ENCODE measurements at places on chromosomes 4 and X. TPM values are rescaled to one million over a fixed set of nuclear protein-coding genes. Genes with fewer than 3 reads are reported as not detected.

The CCDC149 gene
- 4.2 TPM for total RNA-seq

The SLC9A7 gene
- 8.2 TPM for total RNA-seq

The RPL34 gene
- 808 TPM for total RNA-seq

The NWD2 gene
- 0.26 TPM for total RNA-seq

The ODAPH gene
- not detected for total RNA-seq

The HTN1 gene
- not detected for total RNA-seq

The DGAT2L6 gene
- not detected for total RNA-seq

The GJB1 gene
- total RNA-seq: not detected

DNA sequence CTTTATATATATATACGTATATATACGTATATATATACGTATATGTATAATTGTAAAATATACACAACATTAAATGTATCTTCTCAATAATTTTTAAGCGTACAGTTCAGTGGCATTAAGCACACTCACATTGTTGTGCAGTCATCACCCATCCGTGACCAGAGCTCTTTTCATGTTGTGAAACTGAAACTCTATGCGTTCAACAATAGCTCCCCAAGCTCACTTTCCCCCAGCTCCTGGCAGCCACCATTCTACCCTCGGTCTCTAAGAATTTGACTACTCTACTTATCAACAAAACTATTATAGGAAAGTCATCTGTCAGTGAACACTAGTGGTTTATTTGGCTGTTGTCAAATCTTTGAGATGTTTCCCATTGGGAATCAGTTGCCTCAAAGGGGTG, 621.8 kb upstream of the GALNT7 start:
- DNase-seq: no peak

DNA sequence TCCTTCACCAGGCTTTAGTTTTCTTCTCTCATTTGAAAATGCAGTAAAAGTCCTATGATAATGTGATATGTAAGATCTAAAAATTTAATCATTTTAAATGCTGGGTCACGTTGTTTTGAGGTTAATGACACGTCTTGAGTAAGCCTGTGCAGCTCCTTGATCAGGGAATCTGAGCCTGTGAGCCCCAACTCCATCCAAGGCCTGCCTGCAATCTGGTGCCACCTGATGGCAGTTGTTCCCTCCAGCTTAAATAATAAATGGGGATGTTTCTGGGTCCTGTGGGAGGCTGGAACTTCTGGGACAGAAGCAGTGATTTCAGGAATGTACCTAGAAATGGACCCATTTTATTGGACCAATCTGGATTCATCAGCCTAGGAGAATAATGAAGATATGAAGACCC, 455.4 kb upstream of the ADGRL3 start:
- peak; percentile 13 for DNase-seq

DNA sequence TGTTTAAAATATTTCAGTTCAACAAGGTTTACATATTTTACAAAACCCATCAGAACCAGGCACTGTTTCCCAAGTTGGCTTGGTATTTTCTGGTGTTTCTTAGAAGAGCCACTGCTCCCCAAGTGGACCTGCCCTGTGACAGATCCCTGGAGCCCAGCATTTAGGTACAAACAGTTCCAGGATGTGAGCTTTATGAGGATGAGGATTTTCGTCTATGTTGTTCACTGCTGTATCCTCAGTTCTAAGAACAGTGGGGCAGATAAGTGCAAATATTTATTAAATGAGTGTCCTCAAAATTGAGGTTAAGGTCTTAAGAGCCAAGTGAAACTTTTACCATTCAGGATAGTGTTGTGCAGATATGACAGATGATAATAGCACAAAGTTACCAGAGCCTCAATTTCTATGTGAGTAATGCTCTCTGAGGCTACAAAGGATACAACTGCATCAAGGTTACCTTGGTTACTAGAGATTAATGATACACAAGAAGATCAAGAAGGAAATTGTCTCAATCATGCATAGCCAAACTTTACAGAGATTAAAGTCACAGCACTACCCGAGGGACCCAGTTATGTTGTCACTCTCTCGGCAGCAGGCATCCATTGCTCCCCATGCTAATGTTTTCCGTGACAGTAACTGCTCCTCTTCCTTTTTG, 37.5 kb downstream of the ANXA3 start:
- DNase-seq: no peak

DNA sequence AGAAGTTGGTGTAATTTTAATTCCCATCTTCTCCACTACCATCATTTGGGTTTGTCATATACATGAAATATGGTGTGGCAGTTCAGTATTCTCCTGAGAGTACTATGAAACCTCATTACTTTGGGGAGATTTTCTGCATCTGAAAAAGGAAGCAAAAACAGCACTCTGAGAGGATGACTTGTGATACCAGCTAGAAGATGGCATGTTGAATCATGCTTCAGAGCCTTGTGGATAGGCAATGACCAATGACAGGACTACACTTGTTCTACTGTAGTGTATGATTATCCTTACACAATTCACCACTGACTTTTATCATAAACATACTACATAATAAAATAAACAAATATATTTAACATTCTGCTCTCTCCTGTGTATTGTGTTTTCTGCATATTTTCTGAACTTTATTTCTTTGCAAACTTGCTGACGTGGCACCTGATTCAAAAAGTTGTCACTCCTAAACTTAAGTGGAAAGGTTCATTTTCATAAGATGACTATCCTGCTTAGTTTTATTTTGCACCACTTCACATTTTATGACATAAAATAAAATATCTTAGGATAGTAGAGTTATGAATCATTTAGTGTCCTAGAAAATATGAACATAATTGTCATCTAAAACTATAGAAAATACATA, 991.3 kb downstream of the FSTL5 start:
- DNase-seq: peak; percentile 32

DNA sequence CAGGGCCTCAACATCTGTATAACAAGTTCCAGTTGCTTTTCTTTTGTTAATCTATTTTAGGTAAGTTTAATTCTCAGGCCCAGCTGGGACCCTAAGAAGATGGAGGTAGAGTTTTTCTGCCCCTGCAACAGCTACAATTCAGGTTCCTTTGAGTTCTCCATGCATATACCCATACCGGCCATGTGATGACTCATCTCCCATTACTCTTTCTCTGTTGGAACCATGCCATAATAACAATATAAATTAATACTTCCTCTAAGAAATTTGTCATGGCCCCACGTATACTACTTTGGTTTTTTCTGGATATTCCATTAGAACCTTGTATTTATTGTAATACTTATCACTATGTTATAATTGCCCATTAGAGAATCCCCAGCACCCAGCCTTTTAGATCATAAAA, 1.3 kb upstream of the INTU start:
- DNase-seq: peak; percentile 80

GRCh38 chr4:157514711-157515110, 294.2 kb downstream of the GRIA2 start:
- no peak for DNase-seq

DNA sequence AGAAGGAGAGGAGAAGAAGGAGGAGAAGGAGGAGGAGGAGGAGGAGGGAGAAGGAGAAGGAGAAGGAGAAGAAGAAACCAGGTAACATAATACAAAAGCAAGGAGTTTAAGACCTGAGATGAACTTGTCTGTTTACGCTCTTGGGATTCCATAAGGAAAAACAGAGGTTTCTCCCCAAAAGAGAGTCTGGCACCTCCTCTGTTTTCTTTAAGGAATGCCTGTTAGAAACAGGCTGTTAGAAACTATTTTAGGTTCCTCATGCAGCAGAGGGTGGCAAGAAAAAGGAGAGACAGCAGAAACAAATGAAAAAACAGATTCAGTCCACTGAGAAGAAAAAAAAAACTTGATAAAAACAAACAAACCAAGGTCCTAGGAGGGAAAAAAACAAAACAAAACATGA, 10.3 kb upstream of the FHDC1 start:
- no peak for DNase-seq

DNA sequence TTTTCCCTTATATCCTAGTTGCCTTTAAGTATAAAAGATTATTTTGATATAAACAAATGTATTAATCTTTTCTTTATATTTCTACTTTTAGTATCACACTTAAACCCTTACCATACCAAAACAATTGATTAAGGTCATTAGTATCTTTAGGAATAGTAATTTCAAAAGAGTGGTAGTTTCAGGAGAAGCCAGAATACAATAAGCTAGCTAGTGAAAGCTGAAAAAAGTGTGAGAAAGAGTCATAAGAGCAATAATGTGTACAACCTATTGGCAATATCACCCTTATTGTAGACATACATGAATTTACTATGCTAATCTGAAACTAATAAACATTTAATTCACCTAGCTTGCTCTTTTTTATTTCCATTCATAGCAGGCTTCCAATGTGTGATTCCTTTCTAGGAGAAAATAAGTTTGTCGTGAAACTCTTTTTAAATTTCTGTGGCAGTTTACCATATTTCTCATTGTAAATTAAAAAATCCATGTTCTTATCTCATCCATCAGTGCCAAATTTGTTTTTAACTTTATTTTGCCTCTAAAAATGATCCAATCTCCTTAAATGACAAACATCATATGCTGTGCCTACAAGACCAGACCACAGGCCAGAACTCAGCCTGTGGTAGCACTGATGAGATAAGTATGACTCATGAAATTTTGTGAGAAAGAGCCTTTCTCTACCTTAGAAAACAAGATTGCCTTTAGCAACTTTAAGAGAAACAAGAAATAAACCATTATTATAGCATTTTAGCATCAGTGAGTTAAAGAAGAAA, 8.1 kb downstream of the NEK1 start:
- peak; percentile 82 for DNase-seq

GRCh38 chrX:14920196-14920595, 47.0 kb downstream of the MOSPD2 start:
- no peak for DNase-seq

DNA sequence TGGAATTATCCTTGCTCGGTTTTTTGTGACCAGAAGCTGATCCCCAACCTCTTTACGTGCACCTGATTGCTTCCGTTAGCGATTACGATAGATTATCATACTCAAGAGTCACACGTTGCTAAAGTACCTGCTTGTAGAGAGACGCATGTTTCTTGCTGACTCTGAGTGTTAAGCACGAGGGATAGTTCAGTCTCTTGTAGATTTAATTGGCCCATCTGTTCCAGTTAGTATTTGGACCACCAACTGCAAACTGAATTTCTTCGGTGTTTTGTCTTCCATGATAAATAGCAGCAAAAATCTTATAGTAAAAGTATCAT, 516 bp upstream of the COX18 start:
- no peak for DNase-seq

- DNase-seq: no peak
Observed at GRCh38 chr4:1608821-1609500, 75.2 kb downstream of the FAM53A start.

DNA sequence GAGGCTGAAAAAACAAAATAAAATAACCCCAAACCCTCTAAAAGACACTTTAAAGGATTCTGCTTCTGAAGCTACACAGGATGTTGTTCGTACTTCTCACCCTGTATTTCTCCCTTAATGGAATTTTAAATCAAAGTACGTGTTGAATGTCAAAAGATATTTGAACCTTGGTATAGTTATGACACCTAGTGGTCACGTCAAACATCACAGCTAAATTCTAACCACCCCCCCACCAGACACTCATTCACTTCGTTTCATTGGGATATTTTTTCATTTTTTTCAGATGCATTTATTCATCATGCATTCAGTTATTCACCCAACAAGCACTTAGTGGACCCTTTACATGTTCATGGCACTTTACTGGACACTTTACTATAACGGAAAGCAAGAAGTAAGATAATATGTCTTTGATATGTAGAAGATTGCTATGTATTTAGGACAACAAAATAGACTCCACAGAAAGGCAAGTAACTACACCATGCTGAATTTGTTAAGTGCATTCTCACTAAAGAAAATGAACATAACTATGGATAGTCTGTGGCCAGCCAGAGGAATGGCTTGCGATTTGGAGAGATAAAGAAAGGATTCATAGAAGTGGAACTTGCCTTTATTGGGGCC, 62.5 kb upstream of the GPR174 start:
- DNase-seq: peak; percentile 25

- DNase-seq: peak; percentile 50
Observed at GRCh38 chrX:16208601-16209000, 41.3 kb downstream of the MAGEB17 start.

DNA sequence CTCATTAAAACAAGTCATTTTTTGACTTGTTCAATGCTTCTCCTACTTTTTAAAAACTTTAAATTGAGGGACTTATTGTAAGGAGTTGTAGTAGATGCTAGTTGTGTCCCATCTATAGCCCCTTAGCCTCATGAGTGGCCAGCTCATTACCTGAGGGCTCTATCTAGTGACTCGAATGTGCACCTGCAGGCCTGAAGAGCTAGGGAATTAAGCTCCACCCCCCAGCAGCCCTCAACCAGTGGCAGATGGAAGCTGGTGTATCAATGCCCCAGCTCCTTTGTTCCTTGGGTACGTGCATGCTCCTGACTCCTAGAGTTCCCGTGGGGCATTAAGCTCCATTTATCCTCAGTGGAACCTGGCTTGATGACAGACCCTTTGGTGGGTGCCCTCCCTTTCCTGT, 146.7 kb upstream of the FAM9B start:
- no peak for DNase-seq

- peak; percentile 24 for DNase-seq
Observed at GRCh38 chrX:119406776-119407175, 7.6 kb downstream of the SLC25A43 start.

DNA sequence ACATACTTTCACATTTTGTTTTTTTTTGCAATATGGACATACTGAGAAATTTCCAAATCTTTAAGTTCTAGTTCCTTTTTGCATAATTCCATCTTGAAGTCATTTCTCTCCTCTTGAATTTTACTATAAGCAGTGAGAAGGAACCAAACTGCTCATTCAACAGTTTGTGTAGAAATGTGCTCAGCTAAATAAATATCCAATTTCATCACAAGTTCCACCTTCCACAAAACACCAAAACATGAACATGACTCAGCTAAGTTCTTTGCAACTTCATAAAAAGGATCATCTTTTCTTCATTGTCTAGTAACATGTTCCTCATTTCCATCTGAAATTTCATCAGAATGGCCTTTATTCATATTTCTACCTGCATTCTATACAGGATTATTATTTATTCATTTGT, 77.3 kb upstream of the FGF13 start:
- no peak for DNase-seq

GRCh38 chr4:128600410-128600809, 209.1 kb upstream of the JADE1 start:
- DNase-seq: peak; percentile 56

- DNase-seq: peak; percentile 94
Observed at GRCh38 chr4:114287079-114287696, 307.7 kb upstream of the ARSJ start.
